ENCODE measurements at places on chromosomes 3 and 15.
A peak's percentile ranks its signal among the peaks of the same experiment; 100 is the strongest.

DNA sequence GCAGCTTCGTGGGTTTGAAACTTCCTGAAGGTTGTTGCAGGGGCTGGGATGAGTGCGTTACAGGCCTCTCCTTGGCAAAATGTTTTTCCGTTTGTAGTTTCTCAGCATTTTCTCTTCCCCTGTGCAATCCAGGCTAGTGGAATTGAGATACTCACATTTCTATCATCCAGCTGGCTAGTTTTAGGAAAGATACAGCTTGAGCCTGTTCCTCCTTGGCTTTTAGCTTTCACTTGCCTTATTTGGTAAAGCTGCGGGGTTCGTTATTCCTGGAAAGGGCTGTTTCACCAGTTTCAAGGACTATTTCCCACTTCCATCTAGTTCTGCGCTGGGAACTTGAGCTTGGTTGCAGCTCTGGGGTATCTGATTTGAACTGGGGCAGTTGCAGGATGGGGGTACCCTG lies 90.3 kb downstream of the ITPR1 start:
- peak; percentile 72 for DNase-seq

GRCh38 chr3:10926811-10927521 lies 65.6 kb upstream of the SLC6A1 start:
- no peak for DNase-seq

GRCh38 chr3:112046599-112046998 lies 12.1 kb downstream of the TMPRSS7 start:
- DNase-seq = no peak

DNA sequence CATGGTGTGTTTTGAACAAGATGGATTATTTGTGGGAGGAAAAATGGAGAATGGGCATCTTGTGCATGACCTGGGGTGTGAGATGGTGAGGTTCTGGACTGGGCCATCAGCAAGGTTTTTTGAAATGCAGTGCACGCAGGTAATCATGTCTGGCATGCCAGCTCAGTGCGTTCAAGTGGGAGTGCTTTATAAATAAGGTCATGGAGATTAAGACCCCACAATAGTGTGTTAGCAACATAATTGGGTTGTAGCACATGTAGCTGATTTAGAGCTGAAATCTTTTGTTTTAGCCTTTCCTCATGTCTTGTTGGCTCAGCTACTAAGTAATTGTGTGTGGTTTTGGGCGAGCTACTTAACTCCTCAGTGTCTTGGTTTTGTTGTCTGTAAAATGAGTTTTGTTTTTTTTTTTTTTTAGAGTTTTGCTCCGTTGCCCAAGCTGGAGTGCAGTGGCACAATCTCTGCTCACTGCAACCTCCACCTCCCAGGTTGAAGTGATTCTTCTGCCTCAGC lies 3.9 kb upstream of the CACNA1D start:
- no peak for DNase-seq

DNA sequence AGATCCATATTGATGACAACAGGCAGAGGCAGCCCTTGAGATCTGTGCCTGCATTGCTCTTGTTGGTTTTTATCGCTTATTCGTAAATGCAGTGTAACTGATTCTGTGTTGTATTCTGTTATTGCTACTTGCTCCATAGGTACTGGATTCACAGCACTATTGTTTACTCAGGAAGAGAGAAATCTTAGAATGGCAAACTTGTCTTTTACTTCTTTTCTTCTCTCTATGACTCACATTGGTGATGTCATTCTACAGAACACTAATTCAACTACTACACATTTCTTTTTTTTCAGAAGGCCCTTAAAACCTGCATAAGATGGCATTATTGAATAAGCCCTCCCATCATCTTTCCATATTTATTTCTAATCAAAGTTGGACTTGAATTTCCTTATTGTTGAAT lies 201.0 kb upstream of the GBE1 start:
- DNase-seq = no peak

GRCh38 chr3:177213801-177214535 lies 16.7 kb upstream of the TBL1XR1 start:
- DNase-seq = no peak
